ENCODE measurements at places on chromosomes 12 and 14.

GRCh38 chr14:68449561-68450181, 343.2 kb downstream of the ZFP36L1 start:
- no peak overlapping the region for H3K4me3 ChIP-seq
- no peak for DNase-seq
- H3K27ac ChIP-seq, result no peak overlapping the region
- H3K27me3 ChIP-seq, result no peaks in the 10 kb centered on the region

DNA sequence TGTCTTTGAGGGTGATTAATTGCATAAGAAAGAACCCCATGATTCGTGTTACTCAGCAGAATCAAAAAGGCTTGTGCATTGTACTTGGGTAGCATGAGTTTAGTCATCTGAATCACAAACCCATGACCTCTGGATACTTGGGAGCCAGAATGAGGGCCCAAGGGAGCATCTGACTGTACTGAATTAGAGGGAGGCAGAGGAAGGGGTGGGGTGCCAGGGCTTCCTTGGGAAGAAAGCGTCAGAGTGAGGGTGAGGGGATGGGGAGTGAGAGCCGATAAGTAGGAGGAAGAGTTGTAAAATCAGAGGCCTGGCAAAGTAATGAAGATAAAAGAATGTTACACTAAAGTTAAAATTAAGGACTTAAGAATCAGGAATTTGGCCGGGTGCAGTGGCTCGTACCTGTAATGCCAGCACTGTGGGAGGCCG, 29.8 kb downstream of the GPRC5D start:
- H3K27ac ChIP-seq, result no peak overlapping the region
- no peaks in the 10 kb centered on the region for H3K36me3 ChIP-seq
- DNase-seq, result no peak
- peaks cover 17% of the 10 kb centered on the region for H3K27me3 ChIP-seq
- H3K4me1 ChIP-seq, result no peaks in the 10 kb centered on the region

GRCh38 chr14:67806246-67806645, 10.1 kb downstream of the ZFYVE26 start:
- H3K36me3 ChIP-seq, result peaks cover 54% of the 10 kb centered on the region
- no peak overlapping the region for H3K4me3 ChIP-seq
- H3K27me3 ChIP-seq, result no peaks in the 10 kb centered on the region

DNA sequence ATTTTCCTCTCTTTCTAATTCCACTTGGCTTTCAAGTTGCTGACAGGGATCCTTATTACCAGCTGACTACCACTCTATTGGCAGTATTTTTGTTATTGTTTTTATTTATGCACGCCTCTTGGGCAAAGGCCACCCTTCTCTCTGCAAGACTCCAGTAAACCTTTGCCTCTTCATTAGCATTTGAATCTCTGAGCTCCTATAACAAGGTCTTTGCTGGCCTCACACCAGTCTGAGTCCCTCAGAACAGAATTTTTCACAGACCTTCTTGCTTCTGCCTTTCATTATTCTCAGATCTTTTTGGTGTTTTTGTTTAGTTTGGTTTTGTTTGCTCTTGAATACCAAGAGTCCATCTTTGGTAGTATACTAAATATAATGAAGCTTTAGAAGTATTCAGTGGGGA, 145.9 kb downstream of the PDZRN4 start:
- no peak overlapping the region for H3K4me3 ChIP-seq
- no peak for DNase-seq
- H3K4me1 ChIP-seq, result no peaks in the 10 kb centered on the region
- no peak overlapping the region for H3K27ac ChIP-seq
- no peaks in the 10 kb centered on the region for H3K27me3 ChIP-seq
- no peaks in the 10 kb centered on the region for H3K36me3 ChIP-seq

DNA sequence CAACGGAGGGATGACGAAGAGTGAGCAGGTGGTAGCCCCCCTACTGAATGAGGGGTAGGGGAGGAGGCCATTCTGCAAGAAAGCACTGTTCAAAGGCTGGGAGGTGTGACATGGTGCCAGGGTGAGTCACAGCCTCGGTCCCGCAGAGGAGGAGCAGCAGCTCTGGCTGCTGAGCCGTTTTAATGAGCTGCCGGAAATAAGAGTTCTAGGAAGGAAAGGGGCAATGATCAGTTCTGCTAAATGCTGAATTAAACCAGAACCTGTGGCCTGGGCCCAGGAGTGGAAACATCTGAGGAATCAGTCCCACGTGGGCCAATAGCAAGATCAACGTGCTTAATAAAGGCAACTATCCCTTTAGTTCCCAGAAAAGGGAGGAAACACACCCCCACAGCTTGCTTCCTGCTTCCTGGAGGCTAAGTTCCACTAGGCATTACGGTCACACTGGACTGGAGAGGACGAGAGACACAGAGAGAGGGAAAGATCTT, 3.6 kb downstream of the ABCD4 start:
- peak overlapping the region; percentile 80 for H3K27ac ChIP-seq
- H3K4me3 ChIP-seq, result no peak overlapping the region
- peaks cover 20% of the 10 kb centered on the region for H3K36me3 ChIP-seq
- no peaks in the 10 kb centered on the region for H3K27me3 ChIP-seq

DNA sequence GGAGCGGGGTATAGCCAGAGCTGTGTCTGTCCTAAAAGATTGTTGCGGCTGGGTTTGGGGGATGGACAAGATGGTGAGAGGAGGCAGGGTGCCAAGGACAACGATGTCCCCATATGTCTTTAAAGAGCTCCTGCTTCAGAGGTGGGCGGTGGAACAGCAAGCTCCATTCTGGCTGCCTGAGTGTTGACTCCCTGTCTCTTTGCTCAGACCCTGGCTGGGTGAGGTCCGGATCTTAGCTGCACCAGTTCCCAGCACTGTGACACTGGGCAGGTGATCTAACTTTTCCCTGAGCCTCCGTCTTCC, 8.3 kb upstream of the WSCD2 start:
- no peak for DNase-seq
- H3K4me3 ChIP-seq, result no peak overlapping the region
- H3K36me3 ChIP-seq, result no peaks in the 10 kb centered on the region
- no peak overlapping the region for H3K27ac ChIP-seq
- H3K27me3 ChIP-seq, result peaks cover 7% of the 10 kb centered on the region
- H3K4me1 ChIP-seq, result peaks cover 10% of the 10 kb centered on the region

DNA sequence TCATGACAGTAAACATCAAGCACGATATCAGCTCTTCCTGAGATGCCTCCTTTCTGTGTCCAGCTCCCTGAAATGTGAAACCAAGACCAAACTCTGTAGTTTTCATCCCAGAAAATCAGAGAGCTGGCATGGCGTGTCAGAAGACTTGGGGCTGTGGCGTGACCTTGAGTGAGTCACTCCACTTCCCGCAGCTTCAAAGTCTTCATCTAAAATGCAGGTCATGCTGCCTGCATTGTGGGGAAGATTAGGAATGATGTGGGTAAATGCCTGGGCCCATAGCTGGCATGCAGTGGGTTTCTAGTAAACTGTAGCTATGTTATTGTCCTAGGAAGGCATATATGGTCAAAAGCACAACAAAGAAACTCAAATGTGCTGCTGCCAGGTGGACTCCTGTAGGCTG, 28.8 kb downstream of the OAS2 start:
- H3K27me3 ChIP-seq, result no peaks in the 10 kb centered on the region
- no peaks in the 10 kb centered on the region for H3K4me1 ChIP-seq
- H3K4me3 ChIP-seq, result no peak overlapping the region
- peaks cover 94% of the 10 kb centered on the region for H3K36me3 ChIP-seq

GRCh38 chr12:113740699-113741098, 225.4 kb downstream of the RBM19 start:
- no peak overlapping the region for H3K4me3 ChIP-seq
- DNase-seq, result no peak
- no peaks in the 10 kb centered on the region for H3K4me1 ChIP-seq
- no peaks in the 10 kb centered on the region for H3K27me3 ChIP-seq
- no peak overlapping the region for H3K27ac ChIP-seq

GRCh38 chr14:34436960-34437728, 24.9 kb downstream of the SPTSSA start:
- no peak overlapping the region for H3K4me3 ChIP-seq
- no peak overlapping the region for H3K27ac ChIP-seq
- H3K4me1 ChIP-seq, result peaks cover 1% of the 10 kb centered on the region
- no peaks in the 10 kb centered on the region for H3K27me3 ChIP-seq
- peaks cover 4% of the 10 kb centered on the region for H3K36me3 ChIP-seq
